ENCODE measurements at places on chromosomes 2 and 18.

GRCh38 chr2:3305952-3306351 is 71.7 kb downstream of the EIPR1 start:
- DNase-seq, result no peak

GRCh38 chr18:10197097-10197496 is 257.3 kb upstream of the APCDD1 start:
- DNase-seq, result no peak

DNA sequence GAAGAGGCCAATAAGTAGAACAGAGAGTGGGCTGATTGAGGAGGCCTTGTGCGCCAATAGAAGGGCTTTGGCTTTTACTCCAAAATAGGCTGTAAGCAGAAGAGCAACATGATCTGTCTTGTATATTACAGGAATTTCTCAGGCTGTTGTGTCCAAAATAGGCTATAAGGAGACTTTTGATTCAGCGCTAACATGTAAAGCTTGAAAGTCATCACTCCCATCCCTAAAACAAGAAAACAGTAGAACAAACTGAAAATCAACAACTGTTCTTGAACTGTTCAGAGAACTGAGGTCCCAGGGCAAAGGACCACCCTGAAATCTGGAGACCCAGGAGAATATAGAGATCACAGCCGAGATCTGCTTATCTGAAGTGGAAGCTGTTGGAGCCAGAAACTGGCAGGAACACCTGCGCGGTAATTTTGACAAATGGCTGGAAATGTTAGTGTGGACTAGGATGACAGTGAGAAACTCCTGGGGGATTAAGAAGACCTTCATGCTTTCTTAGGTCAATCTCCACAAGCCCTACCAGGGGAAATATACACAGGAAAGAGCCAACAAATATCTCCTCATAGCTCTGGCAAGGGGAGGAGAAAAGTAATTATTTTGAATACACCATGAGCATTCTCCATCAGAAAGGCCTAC is 258.6 kb downstream of the RBM43 start:
- DNase-seq, result no peak

- DNase-seq, result no peak
Measured at GRCh38 chr2:167471734-167472133, 583.5 kb downstream of the XIRP2 start.

- DNase-seq, result no peak
Measured at GRCh38 chr2:9970200-9971044, 18.9 kb downstream of the GRHL1 start.

- DNase-seq, result no peak
Measured at GRCh38 chr2:29618024-29618423, 303.4 kb downstream of the ALK start.

GRCh38 chr18:58045242-58046092 is 1.4 kb downstream of the NEDD4L start:
- DNase-seq, result no peak

DNA sequence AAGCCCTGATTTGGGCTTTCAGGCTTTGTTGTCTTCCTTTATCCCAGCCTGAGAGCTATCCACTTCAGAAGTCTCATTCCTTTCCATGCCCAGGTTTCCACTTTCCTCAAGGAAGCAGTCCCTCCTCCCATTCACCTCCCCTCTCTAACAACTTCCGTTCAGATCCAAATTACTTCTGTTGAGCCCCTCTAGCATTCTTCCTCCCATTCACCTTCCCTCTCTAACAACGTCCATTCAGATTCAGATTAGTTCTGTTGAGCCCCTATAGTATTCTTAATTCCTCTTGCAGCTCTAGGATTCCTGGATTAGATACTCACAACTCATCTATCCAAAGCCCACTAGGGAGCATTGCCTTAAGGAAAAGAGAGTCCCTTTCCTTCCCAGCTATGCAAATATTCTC is 216.8 kb downstream of the RAD51AP2 start:
- no peak for DNase-seq

DNA sequence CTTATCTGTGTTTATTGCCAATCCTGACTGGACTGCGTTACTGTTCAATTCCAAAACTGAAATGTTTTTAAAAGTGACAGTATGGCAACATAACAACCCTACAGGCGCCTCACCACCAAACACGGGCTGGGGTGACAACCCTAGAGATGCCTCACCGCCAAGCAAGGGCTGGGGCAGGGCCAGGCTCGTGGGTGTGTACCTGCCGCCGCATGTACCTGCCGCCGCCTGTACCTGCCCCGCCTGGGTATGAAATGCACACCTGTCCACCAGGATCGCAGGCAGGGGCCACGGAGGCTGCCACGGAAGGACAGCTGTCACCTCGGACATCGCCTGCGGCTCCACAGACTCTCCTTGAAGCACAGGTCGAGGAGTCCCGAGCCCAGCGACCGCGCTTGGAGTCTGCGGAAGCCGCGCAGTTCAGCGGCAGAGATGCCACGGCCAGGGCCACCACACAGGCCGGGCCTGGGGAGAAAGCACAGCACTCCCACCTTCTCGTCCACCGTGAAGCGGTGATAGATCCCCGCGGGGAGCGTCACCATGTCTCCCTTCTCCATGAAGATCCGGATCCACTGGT is 18.9 kb downstream of the ADI1 start:
- no peak for DNase-seq

- no peak for DNase-seq
Measured at GRCh38 chr18:56927786-56928185, 219.1 kb upstream of the BOD1L2 start.

- no peak for DNase-seq
Measured at GRCh38 chr2:202883987-202884675, 12.6 kb upstream of the ICA1L start.

GRCh38 chr2:67466734-67467133 is 69.6 kb downstream of the ETAA1 start:
- DNase-seq, result no peak

GRCh38 chr2:187075199-187075635 is 226.2 kb upstream of the ZSWIM2 start:
- no peak for DNase-seq

GRCh38 chr18:77765468-77765867 is 515.8 kb downstream of the GALR1 start:
- no peak for DNase-seq

- DNase-seq, result no peak
Measured at GRCh38 chr2:190532581-190532980, 1.9 kb downstream of the NEMP2 start.

Measured in central memory CD8-positive, alpha-beta T cell (primary cell).